ENCODE measurements at places on chromosomes 6 and 20.

GRCh38 chr6:52491203-52492069 lies 71.3 kb downstream of the EFHC1 start:
- DNase-seq = no peak

GRCh38 chr6:154878871-154879491 lies 116.1 kb upstream of the TIAM2 start:
- no peak for DNase-seq

GRCh38 chr6:121205569-121205968 lies 128.7 kb downstream of the TBC1D32 start:
- DNase-seq = no peak

GRCh38 chr20:16001286-16001685 lies 572.0 kb downstream of the KIF16B start:
- DNase-seq = no peak

DNA sequence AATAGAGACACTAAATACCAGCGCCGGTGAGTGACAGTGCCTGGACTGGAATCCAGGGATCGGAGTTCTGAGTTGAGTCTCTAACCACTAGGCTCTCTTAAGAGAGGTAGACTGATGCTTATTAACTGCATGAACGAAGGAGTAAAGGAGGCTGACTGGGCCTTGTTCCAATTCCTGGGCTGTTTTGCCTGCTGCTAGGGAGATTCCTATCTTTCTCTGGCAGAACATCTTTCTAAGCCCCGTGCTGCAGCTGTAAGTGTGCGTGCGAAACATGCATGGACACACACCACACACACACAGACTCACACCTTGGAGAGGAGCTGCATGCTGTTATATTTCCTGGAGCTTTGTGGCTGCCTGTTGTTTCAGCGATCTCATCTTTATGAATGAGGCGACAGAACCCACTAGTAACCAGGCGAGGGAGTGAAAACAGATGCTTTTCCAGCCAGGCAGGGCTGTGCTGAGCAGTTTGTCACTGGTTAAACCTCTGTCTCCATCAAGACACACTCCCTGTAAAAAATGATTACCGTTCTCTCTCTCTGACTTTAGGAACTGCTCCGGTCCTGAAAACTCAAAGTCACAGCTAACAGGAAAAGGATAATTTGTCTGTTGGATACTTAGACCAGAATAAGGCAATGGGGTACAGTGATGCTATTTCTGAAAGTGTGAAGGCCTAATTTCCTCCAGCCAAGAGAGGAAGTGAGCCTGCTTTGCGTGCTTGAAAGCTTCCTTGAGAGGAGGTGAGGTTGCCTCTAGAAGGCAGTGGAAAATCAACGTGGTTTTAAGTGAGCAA lies 157.4 kb upstream of the ZNF217 start:
- no peak for DNase-seq

GRCh38 chr6:8904754-8905153 lies 469.4 kb upstream of the SLC35B3 start:
- DNase-seq = no peak

DNA sequence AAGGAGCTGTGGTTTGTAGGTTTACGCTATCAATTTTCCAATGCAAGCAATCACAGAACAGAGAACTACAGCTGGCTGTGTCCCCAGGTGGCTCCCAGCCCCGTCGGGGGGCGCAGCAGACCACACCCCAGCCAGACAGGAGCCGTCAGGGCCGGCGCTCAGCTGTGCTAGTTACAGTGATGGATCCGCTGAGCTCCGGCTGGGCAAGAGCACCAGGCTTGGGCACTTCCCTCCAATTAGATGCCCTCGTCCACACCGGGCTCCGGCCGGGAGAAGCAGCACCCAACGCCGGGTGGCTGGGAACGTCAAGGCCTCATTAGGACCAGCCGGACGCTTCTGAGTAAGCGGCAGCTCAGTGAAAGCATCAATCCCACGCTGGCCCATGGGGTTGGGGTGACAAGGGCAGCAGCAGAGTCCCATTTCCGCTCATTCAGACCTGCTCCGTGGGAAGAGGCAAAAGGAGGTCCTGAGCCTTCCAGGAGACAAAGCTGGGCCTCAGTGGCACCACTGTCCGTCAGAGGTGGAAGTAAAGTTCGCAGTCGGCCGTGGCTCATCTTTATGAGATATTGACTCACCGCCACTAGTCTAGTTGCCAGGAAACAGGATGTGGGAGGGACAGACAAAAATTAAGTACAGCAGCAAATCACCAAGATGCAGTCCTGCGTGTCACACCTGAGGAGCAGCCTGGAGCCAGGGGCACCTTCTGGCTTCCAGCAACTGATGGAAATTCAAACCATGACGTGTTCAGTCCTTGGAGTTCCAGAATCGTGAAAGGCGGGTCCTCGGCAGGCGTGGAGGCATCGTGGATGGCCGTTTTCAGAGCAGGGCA lies 164.1 kb downstream of the TAF4 start:
- DNase-seq = no peak

DNA sequence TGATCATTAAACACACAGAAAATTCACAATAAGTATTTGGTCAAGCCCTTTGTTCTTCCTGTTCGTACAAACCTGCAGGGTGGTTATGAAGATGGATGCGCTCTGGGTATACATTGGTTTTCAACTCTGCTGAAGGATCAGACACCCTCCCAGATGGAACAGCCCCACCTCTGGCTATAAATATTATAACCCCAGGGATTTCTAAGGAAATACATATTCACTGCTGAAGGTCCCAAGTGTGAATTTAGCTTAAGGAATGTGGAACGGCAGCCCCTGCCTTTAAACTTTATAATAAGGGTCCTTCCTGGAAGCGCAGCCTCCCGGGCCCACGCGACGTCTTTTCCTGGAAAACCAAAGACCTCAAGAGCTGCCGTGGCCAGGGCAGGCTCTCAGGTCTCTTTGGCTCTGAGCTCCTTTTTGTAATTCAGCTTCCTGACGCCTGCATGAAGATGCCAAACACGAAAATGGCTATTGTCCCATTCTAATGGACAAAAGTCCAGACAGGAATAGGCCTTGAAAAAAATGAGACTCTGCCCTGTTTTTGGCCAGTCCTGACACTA lies 172.4 kb upstream of the SSTR4 start:
- DNase-seq = no peak

DNA sequence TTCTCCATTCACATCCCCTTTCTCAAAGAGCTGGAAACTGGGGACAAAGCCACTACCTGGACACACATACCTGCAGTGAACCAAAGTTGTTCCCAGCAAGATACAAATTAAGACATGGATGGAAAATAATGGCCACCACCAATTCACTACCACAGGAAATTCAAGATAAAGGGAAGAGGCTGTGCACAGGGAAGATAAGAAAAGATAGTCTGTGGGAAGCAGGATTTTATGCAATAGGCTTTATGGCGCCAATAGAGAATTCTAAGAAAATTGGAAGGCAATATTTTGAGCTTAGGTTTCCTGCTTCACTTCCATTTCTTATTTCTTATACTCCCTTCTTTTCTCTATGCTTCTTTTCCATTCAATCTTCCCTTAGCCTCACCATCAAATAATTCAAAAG lies 9.9 kb downstream of the GPX6 start:
- DNase-seq = no peak

DNA sequence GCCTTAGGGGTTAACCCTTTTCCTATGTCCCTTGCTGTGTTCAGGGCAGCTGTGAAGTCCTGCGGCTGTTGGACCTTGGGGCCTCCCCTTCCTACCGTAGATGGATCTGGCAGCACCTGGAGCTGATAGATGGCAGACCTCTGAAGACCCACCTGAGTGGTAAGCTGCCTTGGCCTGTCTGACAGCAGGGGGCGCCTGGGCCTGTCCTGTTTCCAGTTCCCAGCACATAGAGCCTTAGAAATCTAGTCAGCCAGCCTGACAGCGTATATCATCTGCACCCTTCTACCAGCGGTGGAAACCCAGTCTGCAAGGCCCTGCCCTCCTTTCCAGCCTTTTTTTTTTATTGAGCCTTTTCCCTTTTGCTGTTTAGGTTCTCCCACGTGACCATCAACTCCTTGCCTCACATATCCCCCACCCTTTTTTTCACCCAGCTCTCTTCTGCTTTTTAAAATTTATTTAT lies 26.6 kb downstream of the CNBD2 start:
- DNase-seq = peak; percentile 74

GRCh38 chr6:40894962-40895799 lies 143.8 kb downstream of the UNC5CL start:
- peak; percentile 57 for DNase-seq

DNA sequence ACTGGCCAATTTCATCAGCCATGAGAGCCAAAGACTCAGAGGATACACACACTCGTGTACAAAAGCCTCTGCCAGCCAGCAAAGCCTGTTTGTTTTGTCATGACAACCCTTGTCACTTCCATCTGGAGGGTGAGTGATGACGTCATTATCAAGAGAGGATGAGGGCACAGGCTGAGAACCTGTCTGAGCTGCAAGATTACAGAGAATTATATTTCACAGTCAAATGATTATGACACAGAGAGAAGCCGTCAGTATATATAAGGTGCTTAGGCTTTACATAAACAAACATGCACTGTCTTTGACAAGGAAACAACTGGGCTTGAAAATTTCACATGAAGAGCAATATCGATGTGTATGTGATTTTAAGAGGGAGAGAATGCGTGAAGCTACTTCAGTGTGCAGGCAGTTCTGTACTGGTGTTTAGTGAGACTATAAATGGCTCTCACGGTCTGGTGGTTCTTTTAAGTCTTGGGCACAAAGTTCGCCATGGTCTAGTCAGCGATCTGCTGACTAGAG lies 36.5 kb upstream of the BCLAF1 start:
- no peak for DNase-seq

DNA sequence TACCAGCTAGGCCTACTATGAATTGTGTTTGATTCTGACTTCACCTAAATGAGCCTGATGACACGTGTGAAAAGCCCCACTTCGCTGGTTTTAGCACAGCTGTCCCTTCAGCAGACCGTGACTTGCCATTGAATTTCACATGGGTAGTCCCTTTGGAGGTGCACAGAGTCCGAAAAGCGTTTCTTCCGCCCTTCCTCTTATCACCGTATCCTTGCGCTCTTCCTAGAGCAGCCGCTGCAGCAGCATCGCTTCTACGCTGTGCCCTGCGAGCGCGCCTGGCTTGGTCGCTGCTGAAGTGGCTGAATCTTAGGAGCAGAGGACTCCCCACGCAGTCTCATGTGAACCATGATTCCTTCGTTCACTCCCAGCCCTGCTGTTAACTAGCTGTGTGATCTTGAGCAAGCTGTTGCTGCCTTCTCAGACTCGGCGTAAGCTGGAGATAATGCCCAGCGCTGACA lies 127.0 kb downstream of the PACRG start:
- no peak for DNase-seq

DNA sequence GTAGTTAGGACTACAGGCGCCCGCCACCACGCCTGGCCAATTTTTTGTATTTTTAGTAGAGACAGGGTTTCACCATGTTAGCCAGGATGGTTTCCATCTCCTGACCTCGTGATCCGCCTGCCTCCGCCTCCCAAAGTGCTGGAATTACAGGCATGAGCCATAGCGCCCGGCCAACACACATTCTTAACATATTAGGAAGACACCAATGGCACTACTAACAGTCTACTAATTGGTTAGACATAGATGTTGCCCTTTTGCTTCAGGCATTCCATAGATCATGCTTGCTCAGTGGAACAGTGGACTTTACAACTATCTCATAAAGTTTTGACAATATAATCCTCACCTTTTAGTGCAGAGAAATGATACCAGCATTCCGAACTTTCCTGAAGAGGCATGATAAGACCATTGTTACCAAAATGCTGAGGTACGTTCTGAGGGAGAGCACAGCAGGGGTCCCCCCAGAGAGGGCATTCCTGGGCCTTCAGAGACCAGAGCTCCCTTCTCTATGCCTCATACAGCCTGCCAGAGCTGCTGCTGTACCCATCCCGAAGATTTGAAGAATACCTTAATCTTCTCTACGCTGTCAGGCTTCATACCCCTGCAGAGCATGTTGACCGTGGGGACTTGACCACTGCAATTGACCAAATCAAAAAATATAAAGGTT lies 89.4 kb downstream of the ECT2L start:
- no peak for DNase-seq

DNA sequence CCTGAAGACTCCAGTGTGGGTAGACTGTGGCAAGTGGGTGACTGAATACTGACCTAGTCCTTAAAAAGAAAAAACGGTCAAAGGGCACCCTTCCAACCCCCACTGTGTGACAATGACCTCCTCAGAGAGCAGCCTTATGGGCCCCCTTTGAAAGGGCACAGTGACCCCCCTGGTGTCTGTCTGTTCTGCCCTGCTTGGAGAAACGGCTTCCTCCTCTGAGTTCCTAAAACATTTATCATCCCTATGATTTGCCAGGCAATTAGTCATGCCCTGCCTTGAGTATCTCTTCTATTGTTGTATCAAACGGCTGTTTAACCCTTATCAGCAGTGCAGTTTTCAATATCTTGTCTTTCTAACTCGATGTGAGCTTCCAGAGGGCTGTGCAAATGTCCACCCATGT lies 21.0 kb upstream of the STX16 start:
- DNase-seq = no peak

- no peak for DNase-seq
Measured at GRCh38 chr6:133136177-133136880, 104.8 kb upstream of the EYA4 start.

DNA sequence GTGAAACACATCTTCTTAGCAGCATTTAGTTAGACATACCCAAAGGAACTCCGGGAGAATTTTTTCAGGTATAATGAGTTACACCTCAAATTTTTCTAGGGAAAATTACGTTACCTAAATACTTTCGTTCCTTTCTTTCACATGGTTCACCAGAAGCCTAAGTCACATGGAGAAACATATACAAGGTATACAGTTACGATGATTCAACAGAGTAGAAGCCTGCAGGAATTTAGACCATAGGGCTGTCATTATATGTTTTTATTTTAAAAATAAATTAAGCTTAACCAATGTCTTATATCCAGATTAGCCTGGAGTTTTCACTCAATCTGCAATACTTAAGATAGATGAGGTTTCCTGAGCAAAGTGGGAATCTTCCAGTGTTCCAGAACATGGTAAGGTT lies 549.5 kb upstream of the JARID2 start:
- DNase-seq = no peak

GRCh38 chr6:118317581-118318563 lies 230.2 kb upstream of the PLN start:
- DNase-seq = no peak

- DNase-seq = no peak
Measured at GRCh38 chr6:46079061-46079460, 50.7 kb upstream of the ENPP4 start.

GRCh38 chr6:12173661-12174060 lies 116.5 kb upstream of the EDN1 start:
- DNase-seq = no peak

GRCh38 chr20:63769891-63770474 lies 30.4 kb downstream of the SLC2A4RG start:
- no peak for DNase-seq

DNA sequence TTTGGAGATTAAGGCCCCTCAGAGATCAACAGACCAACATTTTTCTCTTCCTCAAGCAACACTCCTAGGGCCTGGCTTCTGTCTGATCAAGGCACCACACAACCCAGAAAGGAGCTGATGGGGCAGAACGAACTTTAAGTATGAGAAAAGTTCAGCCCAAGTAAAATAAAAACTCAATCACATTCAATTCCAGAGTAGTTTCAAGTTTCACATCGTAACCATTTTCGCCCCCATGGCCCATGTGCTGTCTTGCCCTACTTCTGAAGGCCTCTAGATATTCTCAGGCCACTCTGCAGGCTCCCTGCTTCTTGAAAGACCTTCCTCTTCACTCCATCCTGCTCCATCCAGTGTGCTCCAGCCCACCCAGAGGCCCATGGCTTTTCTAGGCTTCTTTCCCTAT lies 4.2 kb downstream of the IL17A start:
- no peak for DNase-seq

- no peak for DNase-seq
Measured at GRCh38 chr6:168362276-168362990, 42.9 kb upstream of the DACT2 start.

GRCh38 chr6:111161650-111162049 lies 74.3 kb downstream of the SLC16A10 start:
- no peak for DNase-seq

Measured in ovary (tissue), 10 donors.